CD4-positive, alpha-beta T cell treated with Interleukin-6 at 100 ng/mL for 8 hours (primary cell): ENCODE measurements at places on chromosomes 7 and 10.

GRCh38 chr7:64905547-64905946 is 2.5 kb downstream of the ZNF273 start:
- DNase-seq = no peak

- no peak for DNase-seq
These were observed 568.0 kb downstream of the ZWINT start for GRCh38 chr10:55793024-55793423.

- DNase-seq = no peak
These were observed 11.5 kb upstream of the HHEX start for GRCh38 chr10:92678206-92678605.

GRCh38 chr10:13847201-13847631 is 260.5 kb downstream of the PRPF18 start:
- DNase-seq = no peak

DNA sequence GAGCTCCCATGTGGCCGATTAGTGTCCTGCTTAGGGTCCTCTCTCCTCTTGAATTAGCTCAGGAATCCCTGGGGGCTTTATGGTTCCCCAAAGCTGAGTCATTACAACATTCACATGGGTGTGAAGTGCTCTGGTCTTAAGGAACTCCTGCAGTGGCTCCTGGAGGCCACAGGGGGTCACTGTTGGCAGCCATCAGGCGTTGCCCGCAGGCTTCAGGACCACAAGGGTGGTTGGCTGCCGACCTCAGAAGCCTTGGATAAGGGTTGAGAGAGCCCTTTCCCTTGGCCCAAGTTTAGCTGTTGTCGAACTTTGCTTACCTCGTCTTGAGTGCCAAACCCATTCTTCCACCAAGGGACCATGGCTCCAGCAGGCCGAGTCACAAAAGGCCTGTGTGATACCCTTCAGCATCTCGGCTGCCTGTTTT is 61.7 kb downstream of the SH2D4B start:
- peak; percentile 14 for DNase-seq

GRCh38 chr10:128083191-128083895 is 42.9 kb downstream of the MKI67 start:
- no peak for DNase-seq

DNA sequence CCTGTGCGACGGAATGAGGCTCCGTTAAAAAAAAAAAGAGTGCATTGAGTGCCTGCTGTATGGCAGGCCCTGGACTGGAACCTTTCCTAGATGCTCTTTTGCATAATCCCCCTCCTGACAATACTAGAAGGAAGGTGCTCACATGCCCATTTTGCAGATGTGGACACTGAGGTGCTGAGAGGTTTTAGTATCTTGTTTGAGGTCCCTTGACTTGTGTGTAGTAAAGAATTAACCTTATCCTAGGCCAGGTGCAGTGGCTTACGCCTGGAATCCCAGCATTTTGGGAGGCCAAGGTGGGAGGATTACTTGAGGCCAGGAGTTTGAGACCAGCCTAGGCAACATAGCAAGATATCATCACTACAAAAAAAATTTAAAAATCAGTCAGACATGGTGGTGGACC is 46.6 kb downstream of the TMEM130 start:
- DNase-seq = no peak

DNA sequence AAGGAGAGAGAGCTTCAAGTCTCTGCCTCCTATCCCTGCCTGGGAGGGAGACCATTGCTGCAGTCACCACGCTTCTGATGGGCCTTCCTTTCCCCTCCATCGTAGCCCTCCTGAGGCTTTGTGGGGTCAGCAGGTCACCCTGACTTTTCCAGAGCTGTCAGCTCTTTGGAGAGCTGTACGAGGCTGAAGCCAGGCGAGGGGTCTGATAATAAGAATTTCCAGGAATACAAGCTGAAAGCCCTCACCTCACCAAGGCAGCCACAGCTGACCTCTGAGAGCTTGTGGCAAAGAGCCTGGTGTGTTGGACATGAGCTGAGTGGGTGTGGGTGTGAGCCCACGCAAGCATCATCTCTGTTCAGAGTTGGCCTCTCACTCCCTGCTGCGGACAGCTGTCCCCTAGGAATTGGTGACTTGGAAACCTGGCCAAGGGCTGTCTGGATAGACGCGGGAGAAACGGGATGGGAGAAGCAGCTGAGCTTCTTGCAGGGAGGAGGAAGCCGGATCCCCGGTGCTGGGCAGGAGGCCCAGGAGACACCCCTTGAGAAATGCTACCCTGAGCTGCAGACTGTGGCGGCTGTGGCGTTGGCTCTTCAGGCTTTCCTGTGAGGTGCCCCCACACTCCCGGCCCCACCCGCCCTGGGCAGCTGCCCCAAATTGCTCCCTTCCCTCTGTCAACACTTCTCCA is 122.1 kb upstream of the BTBD16 start:
- DNase-seq = no peak

DNA sequence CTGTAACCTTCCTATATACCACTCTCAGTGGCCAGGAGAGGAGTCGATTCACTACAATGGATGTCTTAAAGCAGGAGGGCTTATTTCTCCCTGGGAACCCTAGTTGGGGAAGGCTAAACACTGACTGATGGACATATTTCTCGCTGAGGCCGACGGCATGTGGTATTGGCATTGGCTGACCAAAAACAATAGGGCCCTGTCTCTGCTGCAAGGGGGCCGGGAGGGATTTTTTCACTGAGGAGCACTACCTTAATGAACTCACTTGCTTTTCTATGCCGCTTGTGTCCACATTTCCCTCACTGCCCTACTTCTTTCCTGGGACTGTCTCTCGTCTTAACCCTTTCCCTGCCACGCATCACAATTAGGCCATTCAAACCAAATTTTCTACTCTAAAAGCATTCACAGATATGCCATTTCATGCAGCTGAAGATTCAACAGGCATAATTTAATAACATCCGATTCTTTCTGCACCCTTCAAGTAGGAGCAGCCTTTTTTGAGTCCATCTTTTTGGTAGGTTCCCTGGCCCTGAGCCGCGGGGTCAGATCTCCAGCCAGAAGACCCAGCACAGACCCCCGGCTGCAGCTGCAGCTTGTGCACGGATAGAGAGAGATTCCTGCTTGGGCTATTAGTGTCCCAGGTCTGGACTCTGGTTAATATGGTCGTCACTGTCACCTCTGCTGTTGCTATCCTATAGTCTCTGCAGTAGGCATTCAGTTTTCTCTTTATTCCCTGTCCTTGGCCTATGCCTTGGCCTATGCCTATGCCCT is 118.7 kb downstream of the HIPK2 start:
- no peak for DNase-seq

DNA sequence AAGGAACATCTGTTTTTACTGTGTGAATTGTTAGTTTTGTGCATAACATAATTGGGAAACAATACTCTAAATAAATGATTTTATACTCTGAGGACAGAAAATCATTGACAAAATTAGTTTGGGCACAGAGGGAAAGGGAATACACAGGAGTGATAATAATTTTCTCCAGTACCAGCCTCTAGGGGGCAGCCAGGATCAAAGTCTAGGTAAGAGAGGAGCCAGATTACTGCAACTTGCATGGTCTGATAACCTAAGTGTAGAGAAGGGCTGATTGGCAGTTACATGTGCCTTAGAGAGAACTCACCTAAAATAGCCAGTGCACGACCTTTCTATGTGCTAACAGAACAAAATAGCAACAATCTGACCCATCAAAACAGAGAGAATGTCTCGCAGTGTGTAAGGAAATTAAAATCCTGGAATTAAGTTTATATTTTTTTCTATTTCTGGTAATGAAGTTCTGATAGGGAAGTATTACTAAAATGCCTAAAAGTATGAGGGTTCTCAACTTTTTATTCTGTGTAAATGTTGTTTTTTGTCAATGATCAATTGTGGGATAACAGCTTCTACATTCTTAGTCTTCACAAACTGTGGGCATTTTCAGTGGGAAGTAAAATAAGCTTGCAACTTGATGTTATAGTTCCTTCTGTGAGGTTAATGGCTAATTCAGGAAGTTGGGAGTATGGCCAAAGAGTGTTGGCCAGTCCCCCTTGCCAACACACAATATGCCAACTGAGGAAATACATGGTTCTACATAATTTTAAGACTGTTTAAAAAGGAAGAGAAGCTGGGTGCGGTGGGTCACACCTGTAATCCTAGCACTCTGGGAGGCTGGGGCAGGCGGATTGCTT is 66.4 kb downstream of the EXOC6 start:
- DNase-seq = peak; percentile 48

DNA sequence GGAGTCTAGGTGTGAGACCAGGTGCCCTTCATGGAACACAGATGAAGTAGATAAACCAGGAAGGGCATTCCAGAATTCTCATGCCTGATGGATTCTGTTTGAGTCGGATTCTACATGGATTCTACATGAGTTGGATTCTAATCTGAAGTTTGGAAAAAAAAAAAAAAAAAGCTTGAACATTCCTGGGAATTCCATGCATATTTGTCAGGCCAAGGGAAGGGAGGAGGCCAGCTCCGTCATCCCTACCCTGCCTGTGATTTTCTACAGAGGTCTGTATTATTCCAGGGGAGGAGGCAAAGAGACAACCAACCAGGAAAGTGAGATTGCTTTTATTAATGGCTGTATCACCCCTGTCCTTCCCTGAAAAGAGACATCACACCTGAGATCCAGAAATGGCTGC is 27.8 kb upstream of the EBLN1 start:
- no peak for DNase-seq

DNA sequence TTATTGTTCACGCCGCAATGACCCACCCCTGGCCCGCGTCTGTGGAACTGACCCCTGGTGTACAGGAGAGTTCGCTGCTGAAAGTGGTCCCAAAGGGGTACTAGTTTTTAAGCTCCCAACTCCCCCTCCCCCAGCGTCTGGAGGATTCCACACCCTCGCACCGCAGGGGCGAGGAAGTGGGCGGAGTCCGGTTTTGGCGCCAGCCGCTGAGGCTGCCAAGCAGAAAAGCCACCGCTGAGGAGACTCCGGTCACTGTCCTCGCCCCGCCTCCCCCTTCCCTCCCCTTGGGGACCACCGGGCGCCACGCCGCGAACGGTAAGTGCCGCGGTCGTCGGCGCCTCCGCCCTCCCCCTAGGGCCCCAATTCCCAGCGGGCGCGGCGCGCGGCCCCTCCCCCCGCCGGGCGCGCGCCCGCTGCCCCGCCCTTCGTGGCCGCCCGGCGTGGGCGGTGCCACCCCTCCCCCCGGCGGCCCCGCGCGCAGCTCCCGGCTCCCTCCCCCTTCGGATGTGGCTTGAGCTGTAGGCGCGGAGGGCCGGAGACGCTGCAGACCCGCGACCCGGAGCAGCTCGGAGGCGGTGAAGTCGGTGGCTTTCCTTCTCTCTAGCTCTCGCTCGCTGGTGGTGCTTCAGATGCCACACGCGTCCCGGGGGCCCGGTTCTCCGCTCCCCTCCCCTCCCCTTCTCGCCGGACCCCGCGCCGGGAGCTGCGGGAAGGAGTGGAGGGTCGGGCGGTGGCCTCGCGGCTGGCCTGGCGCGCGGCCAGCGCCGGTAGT is at the start of gene CBX3:
TSS of gene CBX3 (plus strand) at position 499 of the 772 bp plus-strand sequence. CDS start 1,254 bp downstream, outside the sequence.
- peak; percentile 87 for DNase-seq

GRCh38 chr10:45561952-45562351 is 110.6 kb downstream of the ZFAND4 start:
- DNase-seq = no peak

DNA sequence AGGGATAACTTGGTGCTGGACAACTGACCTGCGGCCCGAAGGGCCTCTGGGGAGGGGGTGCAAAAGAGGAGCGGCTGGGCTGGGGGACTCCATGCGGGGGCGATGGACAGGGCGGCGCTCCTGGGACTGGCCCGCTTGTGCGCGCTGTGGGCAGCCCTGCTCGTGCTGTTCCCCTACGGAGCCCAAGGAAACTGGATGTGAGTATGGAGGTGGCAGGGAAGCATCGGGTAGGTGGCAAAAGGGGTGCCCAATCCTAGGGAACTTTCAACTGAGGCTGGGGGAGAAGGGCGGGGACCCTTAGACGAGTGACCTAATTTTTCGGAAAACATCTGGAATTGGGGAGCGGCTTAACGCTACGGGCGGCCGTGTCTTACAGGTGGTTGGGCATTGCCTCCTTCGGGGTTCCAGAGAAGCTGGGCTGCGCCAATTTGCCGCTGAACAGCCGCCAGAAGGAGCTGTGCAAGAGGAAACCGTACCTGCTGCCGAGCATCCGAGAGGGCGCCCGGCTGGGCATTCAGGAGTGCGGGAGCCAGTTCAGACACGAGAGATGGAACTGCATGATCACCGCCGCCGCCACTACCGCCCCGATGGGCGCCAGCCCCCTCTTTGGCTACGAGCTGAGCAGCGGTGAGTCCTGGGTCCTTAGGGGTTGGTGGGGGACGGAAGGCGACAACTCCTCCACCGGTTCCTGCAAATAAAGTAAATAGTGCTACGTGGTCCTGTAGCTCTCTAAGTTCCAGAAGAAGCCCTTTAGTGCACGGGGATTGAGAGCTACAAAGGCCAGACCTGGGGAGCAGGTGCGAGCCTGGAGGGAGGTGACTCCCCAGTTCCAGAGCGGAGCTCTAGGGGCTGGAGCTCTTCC is 622 bp downstream of the WNT16 start:
- DNase-seq = no peak

- DNase-seq = no peak
These were observed 47.2 kb downstream of the EXOC4 start for GRCh38 chr7:133300088-133300487.

GRCh38 chr7:91759205-91759863 is 121.2 kb downstream of the MTERF1 start:
- DNase-seq = no peak
